Stimulated activated CD8-positive, alpha-beta memory T cell treated with anti-CD3 and anti-CD28 coated beads, Interleukin-15, amount 100 ng/mL, for 24 hours (primary cell): ENCODE measurements at places on chromosomes 1 and 21.

DNA sequence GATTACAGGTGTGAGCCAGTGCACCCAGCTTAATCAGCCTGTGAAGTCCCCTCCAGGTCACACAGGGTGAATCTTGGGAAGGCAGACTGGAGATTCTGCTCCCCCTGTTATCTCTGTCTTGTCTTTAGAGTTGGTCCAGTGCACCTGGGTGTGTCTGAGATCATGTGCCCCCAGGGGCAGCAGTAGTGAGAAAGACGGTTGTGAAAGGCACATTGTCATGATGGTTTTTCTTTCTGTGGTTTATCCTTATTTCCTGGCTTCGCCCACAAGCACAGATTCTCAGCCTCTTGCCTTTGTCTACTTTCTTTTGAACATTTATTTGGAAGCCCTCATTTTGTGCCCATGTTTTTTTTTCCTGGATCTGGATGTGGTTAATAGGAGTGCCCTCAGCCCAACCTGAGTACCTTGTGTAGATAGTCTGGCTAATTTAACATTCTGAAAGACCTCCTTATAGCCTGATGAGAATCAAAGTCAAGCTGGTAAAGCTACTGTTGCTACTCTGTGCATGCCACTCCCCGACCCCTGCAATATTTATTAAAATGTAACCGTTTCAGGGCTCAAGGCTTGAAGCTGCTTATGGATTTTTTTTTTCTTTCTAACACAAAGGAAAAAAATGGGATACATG lies 23.7 kb downstream of the UCK2 start:
- DNase-seq: no peak

DNA sequence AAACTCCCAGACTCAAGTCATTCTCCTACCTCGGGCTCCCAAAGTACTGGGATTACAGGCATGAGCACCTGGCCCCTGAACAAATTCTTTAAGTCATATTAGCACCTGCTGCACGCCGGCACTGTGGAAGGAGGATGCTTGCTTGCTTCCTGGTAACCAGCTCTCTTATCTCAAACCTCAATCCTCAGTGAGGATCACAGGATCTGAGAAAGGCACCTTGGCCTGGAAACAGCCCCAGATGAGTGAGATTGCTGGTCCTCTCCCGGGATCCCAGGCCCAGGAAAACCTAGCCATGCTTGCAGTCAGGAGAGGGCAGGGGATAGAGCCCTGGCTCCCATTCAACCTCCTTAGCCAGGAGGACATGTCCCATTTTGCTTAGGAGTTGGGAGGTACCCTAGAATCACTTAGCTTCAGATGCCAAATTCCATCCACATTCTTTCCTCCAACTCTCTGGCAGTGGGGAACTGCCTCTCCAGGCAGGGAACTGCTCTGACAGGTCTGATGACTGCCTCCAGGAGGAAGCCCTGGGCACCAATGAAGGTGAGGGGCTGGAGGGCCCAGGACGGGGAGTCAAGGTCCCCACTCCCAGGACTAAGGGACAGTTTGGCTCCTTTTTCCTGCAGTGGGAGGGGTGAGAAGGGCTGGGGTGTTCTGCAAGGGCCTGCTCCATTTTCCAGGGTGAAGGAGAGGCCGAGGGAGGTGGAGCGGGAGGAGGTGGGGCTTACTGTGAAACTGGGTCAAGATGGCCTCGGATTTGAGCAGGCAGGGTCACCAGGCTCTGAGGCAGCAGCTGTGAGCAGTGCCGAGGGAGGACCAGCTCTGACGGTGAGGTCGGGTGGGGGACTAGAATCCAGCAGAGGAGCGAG lies 9.5 kb downstream of the GPR37L1 start:
- DNase-seq: no peak

GRCh38 chr1:7608628-7609305 lies 162.3 kb upstream of the VAMP3 start:
- DNase-seq: no peak

GRCh38 chr21:39379986-39380891 lies 31.4 kb upstream of the HMGN1 start:
- DNase-seq: peak; percentile 76
